Stimulated activated CD4-positive, alpha-beta T cell treated with anti-CD3 and anti-CD28 coated beads, Interleukin-1b, Interleukin-23, amount 100 ng/mL, for 48 hours (primary cell): ENCODE measurements at places on chromosomes 12 and 14.

- no peak for DNase-seq
Measured at GRCh38 chr12:46946137-46946536, 120.3 kb upstream of the SLC38A4 start.

GRCh38 chr12:89991807-89992590 lies 283.4 kb upstream of the ATP2B1 start:
- no peak for DNase-seq

DNA sequence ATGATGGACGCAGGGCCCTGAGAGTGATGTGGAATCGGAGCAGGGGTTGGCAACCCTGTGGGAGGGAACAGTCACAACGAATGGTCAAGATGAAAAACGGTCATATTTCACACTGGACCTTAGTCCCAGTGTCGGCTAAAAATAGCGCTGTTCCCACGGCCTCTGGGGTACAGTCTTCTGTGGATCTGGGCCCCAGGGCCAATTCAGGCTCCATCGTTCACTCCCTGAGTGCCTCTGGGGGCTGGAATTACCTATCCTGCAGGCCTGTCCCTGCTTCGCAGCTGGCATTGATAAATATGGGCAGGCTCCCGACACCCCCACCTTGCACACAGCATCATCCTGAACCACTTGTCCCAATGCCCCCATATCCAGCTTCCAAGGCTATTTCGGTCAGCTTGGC lies 18.6 kb downstream of the GSC start:
- no peak for DNase-seq

- DNase-seq: no peak
Measured at GRCh38 chr14:89792489-89793366, 161.8 kb downstream of the EFCAB11 start.

- no peak for DNase-seq
Measured at GRCh38 chr14:61552241-61552640, 143.1 kb upstream of the HIF1A start.

DNA sequence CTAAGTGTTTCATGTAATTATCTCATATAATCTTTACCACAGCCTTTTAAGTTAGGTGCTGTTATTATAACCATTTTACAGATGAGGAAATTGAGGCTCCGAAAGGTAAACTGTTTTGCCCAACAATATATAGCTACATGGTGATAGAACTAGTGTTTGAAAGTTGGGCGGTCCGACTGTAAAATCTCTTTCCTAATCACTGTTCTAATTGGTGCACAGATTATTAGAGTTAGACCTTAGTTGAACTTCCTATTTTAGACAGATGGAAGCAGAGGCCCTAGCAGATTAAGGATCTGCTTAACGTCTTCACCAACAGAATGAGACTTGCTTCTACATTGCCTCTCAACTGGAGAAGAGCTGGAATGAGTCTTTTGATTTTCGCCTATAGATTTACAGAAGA lies 30.0 kb upstream of the DUSP6 start:
- DNase-seq: no peak

GRCh38 chr14:80024417-80024816 lies 186.9 kb downstream of the DIO2 start:
- DNase-seq: no peak

GRCh38 chr12:115942346-115942745 lies 335.1 kb downstream of the MED13L start:
- no peak for DNase-seq

- no peak for DNase-seq
Measured at GRCh38 chr14:22479776-22480464, 109.1 kb downstream of the DAD1 start.

DNA sequence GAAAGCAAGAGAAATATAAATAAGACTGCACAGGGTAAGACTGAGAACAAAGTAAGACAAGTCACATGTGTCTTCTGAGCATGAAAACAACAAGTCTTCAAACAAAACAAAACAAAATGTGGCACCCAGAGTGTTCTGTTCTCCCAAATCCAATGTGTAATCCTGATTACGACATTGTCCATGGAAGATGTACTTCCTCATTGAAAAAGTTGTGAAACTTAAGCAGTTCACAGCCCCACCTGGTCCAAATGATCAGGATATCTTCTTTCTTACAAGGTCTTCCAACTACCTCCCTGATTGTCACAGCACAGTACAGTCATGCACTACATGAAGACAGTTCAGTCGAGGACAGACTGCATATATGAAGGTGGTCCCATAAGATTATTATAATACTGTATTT lies 23.3 kb upstream of the NEK9 start:
- no peak for DNase-seq

DNA sequence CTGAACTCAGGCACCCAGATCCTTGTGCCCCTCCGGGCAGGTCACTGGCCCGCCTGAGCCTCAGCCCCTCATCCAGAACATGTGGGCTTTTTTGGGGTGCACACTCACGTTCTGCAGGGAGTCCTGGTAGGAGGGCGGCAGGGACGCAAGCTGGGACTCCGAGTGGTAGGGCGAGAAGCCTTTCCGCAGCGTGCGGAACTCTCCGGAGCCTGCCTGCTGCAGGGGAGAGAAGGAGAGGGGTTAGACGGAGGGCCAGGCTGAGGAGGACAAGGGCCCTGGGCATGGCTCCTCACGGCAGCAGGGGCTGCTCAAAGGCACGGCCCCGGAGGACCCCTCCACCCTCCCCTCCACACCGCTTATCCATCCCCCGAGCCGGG lies 40.8 kb downstream of the CCNK start:
- DNase-seq: no peak

DNA sequence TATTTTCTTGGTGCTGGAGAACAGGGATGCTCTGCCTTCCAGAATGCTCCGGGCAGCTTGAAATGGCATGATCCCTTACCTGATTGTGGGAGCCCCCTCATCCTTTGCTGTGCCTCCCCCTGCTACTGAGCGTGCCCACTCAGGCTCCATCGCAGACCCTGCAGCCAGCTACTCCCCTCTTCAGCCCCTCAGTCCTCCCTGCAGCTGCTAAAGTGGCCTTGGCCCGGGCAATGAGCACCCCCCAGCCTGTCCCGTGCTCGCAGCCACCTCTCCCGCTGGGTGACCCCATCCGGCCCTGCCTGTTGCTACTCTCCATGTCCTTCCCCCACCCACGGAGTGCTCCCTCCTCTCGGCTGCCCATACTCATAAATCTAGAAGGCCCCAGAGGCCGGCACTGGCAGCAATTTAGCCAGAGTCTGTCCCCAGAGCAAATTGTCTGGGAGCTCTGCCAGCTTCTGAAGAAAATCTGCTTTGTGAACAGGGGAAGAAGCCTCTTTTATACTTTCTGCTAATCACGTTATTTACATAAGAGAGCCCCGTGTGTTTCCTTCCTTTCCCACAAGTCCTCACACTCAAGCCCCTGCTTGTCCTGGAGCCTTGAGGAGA lies 143.7 kb upstream of the FRMD6 start:
- no peak for DNase-seq

DNA sequence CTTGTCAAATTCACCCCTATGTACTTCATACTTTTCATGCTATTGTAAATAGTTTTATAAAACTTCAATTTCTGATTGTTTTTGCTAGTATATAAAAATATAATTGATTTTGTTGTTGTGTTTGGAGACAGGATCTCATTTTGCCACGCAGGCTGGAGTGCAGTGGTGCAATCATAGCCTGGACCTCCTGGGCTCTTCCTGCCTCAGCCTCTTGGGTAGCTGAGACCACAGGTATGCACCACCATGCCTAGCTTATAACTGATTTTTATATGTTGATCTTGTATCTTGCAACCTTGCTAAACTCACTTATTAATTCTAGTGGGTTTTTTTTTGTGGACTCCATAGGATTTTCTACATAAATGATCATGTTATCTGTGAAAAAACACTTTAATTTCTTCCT lies 23.5 kb downstream of the ATP5MC2 start:
- no peak for DNase-seq

DNA sequence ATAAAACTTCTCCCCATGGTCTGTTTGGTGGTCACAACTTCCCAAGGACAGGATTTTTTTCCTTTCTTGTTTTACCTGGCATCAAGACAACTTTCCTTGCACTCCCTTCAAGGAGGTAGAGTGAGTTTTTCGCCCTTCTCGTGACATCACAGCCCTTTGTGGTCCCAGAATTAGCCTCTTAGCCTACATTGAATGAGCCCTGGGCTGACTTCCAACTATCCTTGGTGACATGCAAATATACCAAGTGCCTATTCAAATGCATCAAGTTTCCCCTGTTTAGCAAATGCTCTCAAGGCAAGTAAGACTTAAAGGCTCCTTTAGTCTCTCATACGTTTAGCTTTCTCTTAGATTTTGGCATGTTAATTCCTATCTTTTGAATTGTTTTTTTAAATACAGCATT lies 36.6 kb downstream of the TC2N start:
- DNase-seq: no peak

DNA sequence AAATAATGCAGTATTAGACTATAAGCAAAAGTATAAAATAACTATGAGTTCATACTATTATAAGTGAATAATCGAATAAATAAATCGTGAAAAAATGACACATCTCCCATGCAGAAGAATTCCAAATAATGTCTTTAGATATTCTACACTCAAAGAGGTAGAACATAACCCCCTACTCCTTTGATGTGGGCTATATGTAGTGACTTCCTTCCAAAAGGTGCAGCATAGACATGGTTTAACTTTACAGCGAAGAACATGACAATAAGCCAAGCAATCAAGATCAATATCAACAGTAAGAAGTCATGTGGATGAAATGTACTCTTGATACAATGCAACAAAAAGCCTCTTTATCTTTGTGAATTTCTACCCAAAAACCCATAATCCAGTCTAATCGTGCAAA lies 46.0 kb upstream of the HIF1A start:
- DNase-seq: no peak

DNA sequence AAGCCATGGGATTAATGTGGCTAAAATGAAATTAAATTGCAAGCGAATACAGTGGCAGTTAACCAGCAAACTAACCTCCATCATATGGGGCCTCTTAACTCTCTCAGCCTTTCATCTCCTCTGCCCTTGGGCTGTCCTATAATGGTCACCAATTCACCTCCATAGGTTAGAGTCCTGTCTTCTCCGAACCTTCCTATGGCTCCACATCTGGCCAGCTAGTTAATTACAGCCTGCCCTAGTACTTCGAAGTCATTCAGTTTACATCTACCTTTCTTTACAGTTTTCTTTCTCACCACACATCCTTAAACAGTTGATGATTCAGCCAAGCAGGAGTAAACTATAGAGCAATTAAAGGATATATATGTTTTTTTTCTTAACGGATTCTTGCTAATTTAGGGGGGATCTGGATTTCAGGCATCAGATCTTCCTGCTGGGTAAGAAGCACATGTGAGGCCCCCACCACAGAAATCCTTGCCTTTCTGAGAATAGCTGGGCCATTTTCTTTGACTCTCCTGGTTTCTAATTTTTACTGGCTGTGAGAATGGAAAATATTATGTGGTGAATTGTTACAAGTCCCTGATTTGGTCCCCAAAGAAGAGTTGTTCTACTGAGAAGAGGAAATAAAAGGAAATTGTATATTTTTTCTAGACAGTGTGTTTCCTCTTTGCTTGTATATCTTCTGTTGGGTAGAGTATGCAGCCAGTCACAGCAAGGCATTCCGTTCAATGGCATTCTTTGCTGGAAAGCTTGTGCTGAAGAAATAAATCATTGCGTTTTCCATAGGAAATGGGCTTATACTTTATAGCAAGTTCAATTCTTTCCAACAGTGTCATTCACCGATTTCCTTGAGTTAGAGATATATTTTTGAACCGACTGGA lies 16.7 kb downstream of the HMGA2 start:
- no peak for DNase-seq

DNA sequence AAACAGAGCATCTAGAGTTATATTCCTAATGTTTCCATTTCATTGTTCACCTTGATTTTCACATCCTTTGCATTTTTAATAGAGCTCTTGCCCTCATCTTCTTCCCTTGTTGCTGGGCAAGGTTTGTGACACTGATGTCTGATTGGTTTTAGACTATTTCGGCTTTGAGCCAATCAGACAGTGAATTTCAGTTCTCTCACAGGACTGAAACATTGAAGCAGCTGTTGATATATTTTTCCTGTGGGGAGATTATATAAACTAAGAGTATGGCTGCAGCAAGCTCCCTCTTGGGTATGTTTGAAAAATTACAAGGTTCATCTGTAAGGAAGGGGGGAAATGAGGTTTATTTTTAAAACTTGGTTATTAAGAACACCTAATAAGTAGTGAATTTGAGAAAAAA lies 51.2 kb downstream of the ATF7IP start:
- DNase-seq: peak; percentile 17

GRCh38 chr12:93139028-93139665 lies 210.1 kb upstream of the EEA1 start:
- DNase-seq: no peak

- no peak for DNase-seq
Measured at GRCh38 chr14:58805605-58806409, 168.0 kb downstream of the DACT1 start.

GRCh38 chr12:65313719-65314317 lies 35.3 kb downstream of the MSRB3 start:
- DNase-seq: no peak

DNA sequence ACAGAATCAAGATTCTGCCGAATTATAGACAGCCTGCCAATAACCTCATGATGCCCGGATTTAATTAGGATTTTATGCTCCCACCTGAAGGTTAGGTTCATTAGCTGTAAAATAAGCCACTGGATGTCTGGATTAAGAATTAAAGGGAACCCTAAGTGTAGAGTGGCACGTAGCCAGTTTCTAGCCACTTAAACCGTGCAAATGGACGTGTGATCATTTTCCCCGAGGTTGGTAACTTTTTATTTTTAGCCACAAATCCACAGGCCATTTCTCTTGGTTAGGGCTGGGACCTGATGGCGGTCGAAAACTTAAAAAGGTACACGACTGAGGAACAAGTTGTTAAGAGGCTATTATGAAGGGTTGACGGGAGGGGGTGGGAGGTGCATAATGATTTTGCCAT lies 127.3 kb upstream of the TMPO start:
- no peak for DNase-seq

DNA sequence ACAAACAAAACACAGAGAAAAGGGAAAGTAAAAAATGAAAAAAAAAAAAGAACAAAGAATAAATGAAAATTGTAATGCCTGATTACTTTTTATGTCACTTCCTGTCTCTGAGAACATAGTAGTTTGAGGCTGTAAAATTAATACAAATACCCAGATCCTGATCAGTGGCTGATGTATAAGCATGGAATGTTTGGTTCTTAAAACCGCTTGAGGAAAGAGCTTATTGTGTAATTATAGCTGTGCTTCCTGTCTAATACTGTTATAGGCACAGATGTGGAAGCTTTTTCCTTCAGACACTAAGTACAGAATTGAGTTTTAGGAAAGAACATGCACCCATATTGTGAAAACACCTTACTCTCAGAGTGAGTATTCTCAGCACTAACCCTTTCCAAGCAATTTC lies 86.9 kb downstream of the AVPR1A start:
- DNase-seq: no peak

DNA sequence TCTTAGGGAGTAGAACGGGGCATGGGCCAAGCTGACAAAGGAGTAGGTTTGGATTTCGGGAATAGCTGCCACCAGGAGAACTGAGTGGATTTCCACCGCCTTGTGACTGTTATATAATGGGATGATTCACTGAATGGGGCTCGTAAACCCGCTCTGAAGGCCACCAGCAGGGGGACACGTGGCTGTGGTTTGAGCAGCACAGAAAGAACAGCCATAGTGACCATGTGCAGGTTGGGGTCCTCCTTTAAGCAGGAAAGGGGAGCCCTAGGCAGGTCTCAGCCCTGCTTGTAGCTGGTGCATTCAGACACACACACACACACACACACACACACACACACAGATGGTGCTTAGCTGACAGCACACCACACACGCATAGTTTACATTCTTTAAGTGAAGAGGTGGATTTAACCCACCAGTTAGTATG lies 8.6 kb upstream of the ASB2 start:
- no peak for DNase-seq
